ENCODE measurements at places on chromosomes 11 and 22.
A peak's percentile ranks its signal among the peaks of the same experiment; 100 is the strongest.

- DNase-seq: peak; percentile 21
Observed at GRCh38 chr11:108221371-108221770, 1.1 kb downstream of the NPAT start.

GRCh38 chr11:27277843-27278242 lies 85.2 kb downstream of the CCDC34 start:
- DNase-seq: no peak

- no peak for DNase-seq
Observed at GRCh38 chr22:21446827-21447690, 20.1 kb upstream of the TMEM191C start.

- DNase-seq: no peak
Observed at GRCh38 chr11:83285151-83285770, 906 bp downstream of the CCDC90B start.

GRCh38 chr11:8080674-8081590 lies at the start of gene TUB:
TSS of gene TUB (plus strand) at chr11:8081211. CDS start at chr11:8081511, 300 bp downstream.
- peak; percentile 35 for DNase-seq

DNA sequence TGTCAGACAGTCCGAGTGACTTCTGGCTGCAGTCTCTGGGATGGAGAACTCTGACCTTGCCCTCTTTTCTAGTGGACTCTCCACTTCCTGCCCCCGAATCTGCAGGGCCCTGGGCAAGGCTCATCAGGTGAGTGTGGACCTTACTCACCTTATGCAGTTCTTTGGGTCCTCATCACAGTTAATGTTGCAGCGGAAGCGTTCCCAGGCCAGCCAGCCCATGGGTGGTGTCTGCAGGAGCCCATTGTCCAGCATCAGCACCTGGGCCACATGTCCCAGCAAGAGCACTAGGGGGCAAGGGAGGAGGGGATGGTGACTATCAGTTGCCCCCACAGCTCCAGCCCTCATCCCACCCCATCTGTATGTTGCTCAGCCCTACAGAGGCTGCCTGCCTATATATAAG lies 2.3 kb downstream of the NAGA start:
- no peak for DNase-seq

- no peak for DNase-seq
Observed at GRCh38 chr11:47852053-47852452, 3.9 kb upstream of the NUP160 start.

- DNase-seq: no peak
Observed at GRCh38 chr11:77370217-77370616, 68.7 kb upstream of the GDPD4 start.

DNA sequence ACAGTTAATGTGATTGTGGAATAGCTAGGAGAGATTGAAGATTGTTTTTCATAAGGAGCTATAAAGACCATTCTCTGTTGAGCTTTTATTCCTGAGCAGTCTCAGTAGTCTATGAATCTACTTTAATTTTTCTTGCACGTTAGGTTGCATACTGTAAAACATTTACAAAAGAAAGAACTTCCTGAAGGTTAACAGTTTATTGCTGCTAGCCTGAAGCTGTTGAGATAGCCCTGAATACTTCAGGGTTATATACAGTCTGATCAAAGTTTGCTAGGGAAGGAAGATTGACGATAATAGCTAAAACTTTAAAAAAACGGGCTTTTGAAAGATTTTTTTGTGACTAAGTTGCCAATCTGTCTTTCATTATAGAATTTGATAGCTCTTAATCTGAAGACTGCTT lies 64.8 kb downstream of the PPP6R3 start:
- no peak for DNase-seq

DNA sequence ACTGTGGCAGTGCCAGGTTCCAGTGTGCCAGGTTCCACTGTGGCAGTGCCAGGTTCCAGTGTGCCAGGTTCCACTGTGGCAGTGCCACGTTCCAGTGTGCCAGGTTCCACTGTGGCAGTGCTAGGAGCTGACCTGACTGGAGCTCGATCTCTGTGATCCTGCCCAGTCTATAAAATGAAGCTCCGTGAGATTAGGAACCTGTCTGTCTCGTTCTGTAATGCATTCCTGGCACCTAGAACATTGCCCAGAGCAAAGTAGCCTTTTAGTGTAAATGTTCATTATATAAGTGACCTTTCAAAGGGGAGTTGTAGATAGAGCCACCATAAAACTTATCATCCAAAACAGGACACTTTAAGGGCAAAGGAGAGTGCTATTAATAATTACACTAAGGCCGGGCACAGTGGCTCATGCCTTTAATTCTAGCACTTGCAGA lies 36.0 kb downstream of the ART5 start:
- no peak for DNase-seq

GRCh38 chr11:22561283-22561682 lies 64.3 kb downstream of the FANCF start:
- no peak for DNase-seq

- no peak for DNase-seq
Observed at GRCh38 chr22:21702700-21703683, 32.6 kb downstream of the YPEL1 start.

DNA sequence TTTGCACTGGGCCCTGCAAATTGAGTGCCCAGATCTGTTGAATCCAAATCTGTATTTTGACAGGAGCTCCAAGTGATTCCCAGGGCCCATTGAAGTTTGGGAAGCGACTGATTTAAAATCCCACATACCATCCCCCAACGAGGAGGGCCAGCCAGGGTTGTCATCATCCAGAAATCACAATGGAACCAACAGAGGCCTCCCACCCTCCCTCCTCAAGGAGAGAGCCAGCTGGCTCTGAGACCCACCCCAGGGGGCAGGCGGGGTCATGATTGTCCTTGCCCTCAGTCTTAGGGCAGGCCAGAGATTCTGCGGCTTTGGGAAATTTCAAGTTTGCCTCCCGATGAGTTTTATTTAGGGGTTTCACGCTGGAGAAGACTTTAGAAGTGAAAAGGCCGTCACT lies 358.2 kb downstream of the MN1 start:
- no peak for DNase-seq

DNA sequence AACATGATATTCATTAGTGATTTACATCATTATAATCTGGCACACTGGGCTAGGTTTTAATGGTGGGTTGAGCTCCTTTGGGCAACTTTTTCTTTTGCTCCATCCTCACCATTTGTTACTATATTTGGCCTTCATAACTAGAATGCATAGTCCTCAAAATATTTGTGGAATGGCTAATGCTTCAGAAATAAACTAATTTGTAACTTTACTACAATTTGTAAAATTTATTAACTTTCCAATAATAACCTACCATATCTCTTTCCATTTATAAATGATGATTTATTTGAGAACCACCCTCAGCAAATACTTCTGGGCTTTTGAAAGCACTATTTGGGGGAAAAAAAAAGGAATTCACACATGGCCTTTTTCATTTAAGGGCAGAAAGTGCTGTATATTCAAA lies 79.7 kb downstream of the LARGE2 start:
- DNase-seq: peak; percentile 57

- no peak for DNase-seq
Observed at GRCh38 chr11:63763496-63764339, 4.9 kb downstream of the ZFTA start.
